Stimulated activated CD4-positive, alpha-beta T cell treated with anti-CD3 and anti-CD28 coated beads, Interleukin-12 subunit alpha, Interleukin-12 subunit beta, amount 100 ng/mL, for 48 hours (primary cell): ENCODE measurements at places on chromosomes 3 and 15.

GRCh38 chr3:157815739-157816138 is 290.5 kb downstream of the SHOX2 start:
- DNase-seq = no peak

DNA sequence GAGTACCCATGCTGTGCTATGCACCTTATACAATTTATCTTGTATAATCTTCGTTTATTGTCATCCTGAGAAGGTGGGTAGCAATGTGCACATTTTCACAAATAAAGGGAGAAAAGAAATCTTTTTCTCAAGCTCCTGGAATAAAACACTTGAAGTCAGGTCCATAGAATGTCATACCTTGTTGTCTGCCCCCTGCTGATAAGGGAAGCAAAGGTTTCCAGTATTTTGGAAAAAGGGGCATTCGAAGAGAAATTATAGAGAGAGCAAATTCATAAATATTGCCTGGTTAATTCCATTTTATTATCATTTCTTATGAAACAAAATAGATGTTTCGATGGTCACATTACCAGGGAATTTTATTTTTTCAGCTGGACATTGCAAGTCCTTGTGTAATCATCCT is 277.8 kb downstream of the RAP2B start:
- no peak for DNase-seq

DNA sequence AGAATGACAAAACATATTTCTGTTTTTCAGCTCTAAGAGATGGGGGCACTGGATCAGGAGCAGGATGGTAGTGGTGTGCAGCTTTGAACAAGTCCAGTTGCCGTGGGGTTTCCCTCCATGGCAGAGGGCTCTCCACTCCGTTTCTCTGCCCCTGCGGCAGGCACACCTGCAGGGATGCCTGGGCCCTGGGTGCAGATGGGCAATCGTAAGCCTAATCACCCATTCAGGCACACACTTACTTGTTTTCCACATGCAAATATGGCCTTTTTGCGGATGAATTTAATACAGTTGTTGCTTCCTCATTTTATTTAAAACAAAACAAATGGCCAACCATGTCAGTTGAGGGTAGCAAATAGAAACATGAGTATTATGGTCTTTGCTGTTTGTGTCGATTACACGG is 85.1 kb downstream of the LPP start:
- DNase-seq = no peak

- DNase-seq = no peak
Observed at GRCh38 chr3:80099559-80100066, 331.8 kb upstream of the ROBO1 start.

GRCh38 chr3:170055209-170055608 is 17.4 kb downstream of the GPR160 start:
- DNase-seq = no peak

- DNase-seq = no peak
Observed at GRCh38 chr3:161222662-161223061, 1.6 kb downstream of the NMD3 start.

- DNase-seq = no peak
Observed at GRCh38 chr3:69246612-69247011, 124.2 kb upstream of the LMOD3 start.

- DNase-seq = peak; percentile 76
Observed at GRCh38 chr3:100492059-100493006, at the start of gene TMEM45A. TSS of gene TMEM45A (plus strand) at chr3:100492619. CDS start at chr3:100555212, 62,593 bp downstream.
